ENCODE measurements at places on chromosomes 7 and 10.

- no peak for DNase-seq
These were observed 4.8 kb downstream of the SLC25A28 start for GRCh38 chr10:99615426-99615825.

DNA sequence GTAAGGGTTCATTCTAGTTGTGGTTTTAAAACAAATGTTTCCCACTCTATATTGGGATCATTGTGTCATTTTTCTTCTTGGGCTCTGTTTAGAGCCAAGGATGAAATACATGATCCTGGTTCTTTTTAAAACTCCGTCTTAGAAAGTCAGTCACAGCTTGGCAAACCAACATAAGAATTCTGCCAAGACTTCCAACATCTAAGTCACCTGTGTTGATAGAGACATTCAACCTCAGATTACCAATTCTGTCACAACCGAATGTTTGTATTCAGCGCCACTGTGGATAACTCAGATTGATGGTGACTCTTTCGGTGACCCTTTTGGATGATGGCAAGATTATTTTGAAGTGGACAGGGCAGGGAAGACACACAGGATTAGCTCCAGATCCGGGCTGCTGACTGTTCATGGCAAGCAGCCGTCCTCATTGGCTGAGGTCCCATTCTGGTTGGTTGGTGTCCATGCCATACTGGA lies 255.4 kb downstream of the ARHGAP21 start:
- DNase-seq, result no peak

DNA sequence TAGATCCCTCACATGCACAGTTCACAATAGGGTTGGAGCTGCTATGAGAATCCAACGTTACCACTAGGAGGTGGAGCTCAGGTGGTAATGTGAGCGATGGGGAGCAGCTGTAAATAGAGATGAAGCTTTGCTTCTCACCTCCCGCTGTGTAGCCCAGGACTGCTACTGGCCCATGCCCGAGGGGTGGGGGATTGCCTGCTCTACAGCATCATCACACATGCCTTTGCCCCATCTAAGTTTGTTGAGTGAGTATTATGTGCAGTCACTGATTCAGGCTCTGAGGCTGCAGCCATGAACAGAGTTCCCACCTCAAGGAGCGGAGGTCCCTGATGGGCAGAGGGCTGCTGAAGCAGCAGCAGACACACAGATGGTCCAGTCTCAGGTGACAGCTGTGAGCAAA lies 94.1 kb downstream of the CHST15 start:
- DNase-seq, result no peak

GRCh38 chr10:75399461-75400162 lies 2.0 kb downstream of the ZNF503 start:
- peak; percentile 75 for DNase-seq

- no peak for DNase-seq
These were observed 3.5 kb upstream of the CCL24 start for GRCh38 chr7:75817116-75817515.

DNA sequence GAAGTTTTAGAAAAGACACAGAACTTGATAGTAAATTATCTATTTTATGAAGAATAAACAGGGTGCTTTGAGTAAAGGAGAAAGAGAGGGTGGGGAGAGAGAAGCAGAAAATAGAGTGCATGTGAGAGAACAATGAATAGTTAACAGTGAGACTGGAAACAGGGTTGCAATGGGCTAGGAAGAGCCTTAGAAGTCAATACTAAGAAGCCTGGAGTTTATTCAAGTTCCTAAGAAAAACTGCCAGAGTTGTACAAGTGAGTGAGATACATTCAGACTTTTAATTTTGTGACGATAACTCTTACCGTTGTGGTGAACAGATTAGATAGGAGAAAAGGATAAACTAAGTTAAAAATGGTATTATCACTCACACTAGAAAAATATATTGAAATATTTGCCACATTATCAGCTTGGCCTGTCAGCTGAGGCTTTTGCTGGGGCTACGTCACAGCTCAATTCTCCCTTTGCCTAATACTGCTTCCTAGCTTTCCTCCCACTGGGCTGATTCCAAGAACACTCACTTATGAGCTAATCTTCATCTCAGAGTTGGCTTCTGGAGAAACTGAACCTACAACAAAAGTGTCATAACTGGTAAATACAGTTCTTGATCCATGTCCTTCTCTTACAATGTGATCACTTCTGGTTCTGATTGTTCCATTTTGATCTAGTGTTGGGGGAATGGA lies 92.7 kb downstream of the SEMA3D start:
- peak; percentile 71 for DNase-seq

DNA sequence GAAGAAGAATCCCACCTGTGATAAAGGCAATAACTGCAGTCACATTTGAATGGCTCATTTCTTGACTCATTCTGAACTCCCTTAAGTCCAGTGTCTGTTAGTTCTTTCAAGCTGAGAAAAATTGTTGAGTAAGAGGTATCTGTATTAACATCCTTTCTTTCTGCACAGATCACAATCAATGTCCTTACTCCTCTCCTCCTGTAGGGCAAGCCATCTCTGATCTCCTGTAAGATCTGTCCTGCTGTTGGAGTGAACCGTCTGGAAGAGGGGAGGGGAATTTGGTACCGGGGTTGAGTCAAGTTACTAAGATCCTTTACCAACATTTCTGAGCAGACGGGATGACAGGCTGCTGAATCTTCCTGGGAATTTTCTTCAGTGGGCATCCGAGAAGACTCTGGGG lies 19.6 kb upstream of the RGS10 start:
- DNase-seq, result no peak

DNA sequence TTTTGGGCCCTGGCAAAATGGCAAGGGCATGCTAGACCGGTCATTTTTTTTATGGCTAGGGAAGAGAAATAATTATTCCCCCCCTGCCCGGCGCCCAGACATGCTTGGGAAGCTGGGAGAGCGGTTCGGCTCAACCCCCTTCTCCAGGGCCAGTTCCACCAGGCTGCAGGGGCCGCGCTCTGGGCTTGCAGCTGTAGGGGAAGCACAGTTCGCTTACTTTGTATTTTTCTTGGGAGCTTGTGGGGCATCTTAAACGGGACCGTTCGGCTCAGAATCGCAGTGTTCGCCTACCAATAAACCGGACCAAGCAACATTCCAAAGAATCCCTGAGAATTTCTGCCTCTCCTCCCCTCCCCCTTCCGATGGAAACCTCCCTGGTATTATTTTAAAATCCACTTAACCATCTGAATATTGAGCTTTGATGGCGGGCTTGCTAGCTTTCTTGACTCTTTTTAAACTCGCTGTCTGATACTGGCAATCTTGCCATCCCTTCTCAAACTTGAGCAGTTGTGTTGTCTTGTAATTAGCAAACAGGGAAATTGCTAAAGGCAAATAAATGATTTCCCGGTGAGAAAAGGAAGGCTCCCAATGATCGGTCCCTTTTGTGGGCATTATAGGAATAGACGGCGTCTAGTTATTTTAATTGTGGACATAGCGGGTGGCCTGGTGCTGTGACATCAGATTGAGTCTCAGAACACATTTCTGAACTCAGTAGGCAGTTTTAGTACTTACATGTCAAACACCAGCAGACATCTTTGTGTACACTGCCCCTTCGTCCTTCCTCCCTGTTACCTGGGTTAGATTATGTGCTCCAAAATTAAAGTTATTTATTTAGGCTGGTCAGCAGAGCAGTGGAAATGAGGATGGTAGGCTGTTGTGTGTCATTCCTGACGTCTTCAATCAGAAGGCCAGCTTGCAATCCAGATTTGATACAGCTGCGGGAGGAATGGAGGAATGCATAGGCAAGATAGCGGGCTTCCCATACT lies 3.4 kb downstream of the TCF7L2 start:
- no peak for DNase-seq

DNA sequence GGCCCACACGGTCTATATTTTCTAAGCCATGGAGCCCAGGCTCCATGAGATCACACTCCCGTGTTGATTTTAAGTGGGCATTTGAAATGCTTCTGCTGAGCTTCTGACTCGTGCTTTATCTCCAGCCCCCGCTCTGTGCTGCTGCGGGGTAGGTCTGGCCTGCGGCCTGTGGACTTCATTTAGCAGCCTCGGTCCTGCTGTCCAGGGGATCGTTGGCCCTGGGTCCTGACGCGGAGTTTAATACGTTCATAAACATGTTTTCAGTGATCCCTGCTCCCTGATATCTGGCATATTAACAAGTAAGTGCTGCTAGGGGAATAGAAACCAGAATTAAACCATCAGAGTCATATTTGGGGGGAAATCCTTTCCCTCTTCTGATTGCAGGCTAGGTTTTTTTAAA lies 540.3 kb upstream of the MGMT start:
- DNase-seq, result peak; percentile 68

DNA sequence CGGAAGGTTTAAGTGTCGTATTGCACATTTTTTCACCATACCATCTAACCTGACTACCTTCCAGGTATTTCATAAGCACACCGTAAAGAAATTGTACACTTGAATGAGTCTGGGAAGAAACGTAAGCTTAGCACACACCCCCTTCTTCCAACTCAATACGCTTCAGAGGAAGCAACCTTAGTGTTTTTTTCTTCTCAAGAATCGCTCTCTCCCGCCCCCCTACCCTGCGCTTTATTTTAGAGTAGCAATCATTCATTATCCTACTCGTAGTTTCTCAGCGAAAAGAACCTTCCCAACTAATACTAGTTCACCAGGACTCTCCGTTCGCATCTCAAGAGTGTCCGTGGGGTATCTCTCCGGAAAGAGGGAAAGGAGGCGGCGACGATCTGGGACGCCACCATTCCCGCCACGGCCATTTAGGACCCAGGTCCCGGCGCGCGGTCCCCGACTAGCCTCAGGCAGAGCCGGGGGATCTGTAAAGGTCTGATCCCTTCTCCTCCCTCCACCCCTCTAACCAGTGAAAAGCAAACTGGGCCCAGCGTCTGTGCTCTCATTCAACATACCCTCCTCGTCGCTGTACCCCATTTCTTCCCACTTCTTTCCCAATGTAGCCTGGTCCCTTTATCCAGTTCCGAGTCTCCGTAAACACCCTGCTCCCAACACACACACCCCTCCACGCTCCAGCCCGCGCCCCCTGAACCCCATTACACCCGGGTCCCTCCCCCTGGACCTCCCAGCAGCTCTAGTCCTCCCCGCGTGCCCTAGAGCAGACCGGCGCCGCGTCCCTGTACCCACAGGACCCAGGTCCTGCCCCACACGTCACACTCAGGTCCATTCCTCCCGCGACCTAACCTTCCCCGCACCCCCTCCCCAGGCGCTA lies 16.0 kb downstream of the MYOZ1 start:
- DNase-seq, result peak; percentile 34

GRCh38 chr10:102669206-102670064 lies 25.2 kb downstream of the TRIM8 start:
- DNase-seq, result no peak

- DNase-seq, result no peak
These were observed 69.6 kb downstream of the SDHAF3 start for GRCh38 chr7:97187067-97187466.

DNA sequence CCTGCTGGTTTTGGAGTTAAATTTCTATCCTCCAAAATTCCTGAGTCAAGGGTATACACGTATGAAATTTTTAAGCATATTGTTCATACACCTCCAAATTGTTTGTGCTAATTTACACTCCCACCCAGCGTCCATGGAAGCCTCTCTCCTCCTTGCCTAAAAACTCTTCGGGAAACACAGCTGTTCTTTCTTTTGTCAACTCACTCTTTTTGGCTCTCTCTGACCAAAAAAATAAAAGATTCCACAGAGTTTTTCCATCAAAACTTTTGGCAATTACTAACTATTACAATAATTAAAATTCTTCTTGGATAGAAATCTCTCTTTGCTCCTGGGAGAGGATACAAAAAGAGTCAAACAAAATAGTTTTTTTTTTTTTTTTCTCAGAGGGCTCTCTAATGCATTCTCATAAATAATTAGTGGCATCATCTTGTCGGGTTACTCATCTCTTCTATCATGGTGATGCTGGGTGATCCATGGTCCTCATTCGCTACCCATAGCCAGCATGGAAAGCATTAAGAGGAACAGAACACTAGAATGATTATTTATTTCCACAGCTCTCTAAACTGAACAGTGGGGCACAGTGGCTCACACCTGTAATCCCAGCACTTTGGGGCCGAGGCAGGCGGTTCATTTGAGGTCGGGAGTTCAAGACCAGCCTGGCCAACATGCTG lies 310.7 kb downstream of the SFMBT2 start:
- no peak for DNase-seq

GRCh38 chr10:129193148-129193547 lies 273.9 kb upstream of the MGMT start:
- peak; percentile 25 for DNase-seq

DNA sequence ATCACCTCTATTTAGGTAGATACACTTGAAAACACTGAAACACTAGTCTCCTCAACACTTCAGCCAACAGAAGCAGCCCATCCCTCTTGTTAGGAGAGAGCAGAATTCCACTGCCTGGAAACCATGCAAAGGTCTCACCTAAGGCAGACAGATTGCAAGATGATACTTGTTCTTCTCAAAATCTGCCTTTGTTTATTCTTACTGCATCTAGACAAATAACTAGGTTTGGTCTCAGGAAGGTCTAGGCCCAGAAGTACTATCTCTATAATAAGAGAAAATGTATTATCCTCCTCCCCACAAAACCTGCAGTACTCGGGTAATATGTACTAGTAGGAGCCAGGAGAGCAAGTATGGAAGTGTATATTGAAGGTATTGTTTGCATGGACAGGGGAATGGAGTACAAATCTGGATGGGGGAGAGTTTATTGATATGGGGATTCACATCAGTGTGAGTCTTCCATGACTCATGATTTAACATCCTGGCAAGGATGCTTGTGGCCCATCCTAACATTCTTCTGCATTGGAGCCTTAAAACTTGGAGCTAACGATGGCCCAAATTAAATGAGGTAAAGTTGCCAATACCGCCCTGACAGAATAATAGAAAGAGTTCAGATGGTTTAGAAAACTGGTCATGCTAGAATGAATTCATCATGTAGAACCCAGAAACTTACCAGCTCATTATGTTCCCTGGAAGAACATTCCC lies 109.2 kb downstream of the EPC1 start:
- no peak for DNase-seq

DNA sequence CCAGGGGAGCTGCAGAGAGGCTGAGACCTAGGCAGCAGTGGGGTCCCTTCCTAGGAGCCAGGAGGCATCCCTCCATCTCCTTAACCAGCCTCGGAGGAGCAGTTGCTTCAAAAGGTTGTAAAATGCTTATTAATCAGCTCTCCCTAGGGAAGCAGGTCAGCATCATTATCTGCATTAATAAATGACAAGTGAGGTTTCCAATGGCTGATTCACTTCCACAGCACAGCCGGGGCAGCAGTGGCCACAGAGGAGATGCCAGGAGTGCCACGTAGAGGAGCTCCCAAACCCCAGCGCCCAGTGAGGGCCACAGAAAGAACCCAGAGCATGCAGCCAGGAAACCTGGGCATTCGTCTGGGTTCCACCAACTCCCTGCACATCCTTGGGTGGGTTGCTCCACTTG lies 8.2 kb upstream of the NPFFR1 start:
- DNase-seq, result no peak

- no peak for DNase-seq
These were observed 186.0 kb downstream of the KIF20B start for GRCh38 chr10:89887406-89887805.

GRCh38 chr7:92987538-92987937 lies 130.2 kb downstream of the SAMD9 start:
- no peak for DNase-seq

GRCh38 chr7:100053215-100053614 lies 3.6 kb downstream of the ZSCAN21 start:
- peak; percentile 40 for DNase-seq
